SW 1271 (cell line): ENCODE measurements at places on chromosomes 11 and 22.

DNA sequence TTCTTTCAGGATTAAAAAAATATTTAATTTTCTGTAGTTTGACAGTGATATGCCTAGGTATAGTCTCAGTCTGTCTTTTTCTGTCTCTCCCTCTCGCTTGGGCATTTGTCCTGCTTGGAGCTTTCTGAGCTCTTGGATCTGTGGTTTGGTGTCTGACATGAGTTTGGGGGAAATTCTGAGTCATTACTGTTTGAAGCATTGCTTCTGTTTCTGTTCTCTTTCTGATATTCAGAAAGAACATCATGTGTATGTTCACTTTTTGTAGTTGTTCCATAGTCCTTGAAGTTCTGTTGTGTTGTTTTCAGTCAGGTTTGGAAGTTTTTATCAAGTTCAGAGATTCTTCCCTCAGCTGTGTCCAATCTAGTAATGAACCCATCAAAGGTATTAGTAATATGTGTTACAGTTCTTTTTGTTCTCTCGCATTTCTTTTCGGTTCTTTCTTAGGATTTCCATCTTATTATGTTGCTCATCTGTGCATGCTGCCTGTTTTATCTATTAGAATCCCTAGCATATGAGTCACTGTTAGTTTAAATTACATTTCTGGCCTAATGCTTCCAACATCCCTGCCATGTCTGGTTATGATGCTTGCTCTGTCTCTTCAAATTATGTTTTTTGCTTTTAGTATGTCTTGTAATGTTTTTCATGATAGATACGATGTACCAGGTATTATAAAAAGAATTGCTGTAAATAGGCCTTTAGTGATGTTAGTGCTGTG is 48.4 kb downstream of the DDX10 start:
- no peak for DNase-seq

DNA sequence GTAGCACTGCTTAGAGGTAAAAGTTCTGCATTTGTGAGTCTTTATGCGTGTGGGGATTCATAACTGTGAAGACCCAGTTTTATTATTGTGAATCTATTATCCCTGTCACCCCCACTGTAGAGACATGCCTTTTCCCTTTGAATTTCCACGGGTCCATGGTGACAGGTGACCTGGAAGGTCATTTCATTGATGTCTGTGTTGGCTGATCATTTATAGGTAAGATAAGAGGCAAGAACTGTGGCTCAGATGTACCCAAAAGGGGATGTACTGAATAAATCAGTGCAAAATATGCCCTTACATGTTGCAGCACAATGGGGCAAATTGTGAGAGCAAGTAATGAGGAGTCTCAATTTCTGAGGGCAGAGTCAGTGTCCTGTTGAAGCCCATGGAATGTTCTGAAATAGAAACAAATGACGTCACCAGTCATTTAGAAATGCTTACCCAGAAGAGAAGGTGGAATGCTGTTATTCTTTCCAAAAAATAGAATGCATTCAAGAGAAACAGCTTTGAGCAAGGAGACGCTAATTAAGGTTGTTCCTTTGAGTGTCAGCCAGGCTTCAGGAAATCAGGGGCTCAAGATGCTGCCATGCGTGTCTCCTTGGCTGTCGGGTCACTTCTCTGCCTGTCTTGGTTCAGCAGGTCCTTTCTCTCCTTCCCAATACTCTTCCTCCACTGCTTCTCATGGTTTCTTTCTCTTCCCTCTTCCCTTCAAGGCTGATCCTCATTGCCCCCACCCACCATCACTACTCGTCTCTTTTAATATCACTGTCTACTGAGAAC is 118.7 kb upstream of the E2F8 start:
- no peak for DNase-seq

- no peak for DNase-seq
Observed at GRCh38 chr11:78196661-78197091, 8.0 kb downstream of the USP35 start.

GRCh38 chr22:41998361-41999261 is at the start of gene WBP2NL:
TSS of gene WBP2NL (plus strand) at chr22:41998788. CDS start at chr22:41998819, 31 bp downstream.
- no peak for DNase-seq

DNA sequence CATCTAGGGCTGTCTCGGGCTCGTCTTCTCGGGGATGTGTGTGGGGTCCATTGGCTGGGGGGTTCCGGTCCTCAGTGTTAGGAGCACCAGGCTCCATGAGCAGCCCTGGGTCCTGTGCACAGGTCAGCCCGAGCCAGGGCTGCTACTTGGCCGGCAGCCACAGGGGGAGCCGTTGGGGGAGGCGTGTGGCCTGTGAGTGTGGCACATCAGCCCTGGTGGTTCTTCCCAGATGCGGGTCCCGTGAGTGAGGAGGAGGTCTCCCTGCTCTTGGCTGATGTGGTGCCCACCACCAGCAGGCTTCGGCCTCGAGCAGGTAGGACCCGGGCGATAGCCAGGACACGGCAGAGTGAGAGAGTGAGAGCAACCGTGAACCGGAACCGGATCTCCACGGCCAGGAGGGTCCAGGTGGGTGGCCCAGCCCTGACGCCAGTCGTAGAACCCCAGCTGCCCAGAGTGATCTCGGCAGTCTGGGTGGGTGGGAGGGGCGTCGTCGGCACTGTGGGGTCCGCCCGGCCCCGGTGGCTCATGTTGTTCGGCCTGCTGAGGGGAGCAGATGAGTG is 18.5 kb downstream of the IRF7 start:
- DNase-seq, result no peak

DNA sequence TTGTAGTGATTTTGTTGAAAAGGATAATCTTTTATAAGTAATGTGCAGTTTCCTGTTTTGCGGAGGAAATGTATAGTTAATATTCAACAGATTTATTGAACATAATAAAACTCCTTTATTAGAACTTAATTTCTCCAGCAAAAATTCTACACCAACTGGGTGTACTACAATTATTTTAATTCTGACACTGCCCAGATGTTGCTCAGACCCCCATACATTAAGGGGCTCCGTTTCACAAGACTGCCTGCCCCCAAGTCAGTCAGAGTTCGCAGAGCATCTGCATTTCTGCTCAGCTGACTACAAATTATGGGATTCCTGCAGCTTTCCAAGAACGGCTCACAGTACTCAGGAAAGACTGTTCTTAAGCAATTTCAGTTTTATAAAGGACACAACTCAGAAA is 6.2 kb downstream of the CEP57 start:
- DNase-seq, result no peak

DNA sequence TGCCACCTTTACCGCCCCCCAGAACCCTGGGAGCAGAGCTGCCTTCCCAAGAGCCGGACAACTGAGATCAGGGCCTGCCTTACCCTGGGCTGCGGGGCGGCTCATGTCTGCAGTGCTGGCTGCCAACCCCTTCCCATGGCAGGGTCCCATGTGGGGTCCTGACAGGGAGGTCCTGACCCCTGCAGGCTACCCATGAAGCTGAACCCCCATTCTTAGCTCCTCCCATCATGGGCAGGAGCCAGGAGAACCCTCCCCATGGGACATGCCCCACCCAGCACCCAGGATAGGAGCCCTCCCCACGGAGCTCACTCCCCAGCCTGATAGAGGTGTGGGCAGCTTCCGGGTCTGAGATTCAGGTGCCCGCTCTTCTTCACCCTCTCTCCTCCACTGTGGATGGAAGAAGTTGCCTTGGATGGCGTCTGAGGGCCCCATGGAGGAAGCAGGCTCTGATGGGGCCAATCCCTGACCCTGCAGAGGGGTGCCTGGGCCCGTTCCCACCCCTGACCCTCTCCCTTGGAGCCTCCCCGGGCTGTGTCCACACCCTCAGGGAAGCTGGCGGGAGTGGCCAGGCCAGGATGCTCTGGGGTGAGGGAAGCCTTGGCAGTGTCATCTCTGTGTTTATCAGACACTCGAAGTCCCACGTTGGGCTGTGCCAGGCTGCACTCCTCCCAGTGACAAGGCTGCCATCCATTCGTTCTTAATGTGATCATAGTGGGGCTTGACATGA is 1508.2 kb downstream of the BRD1 start:
- no peak for DNase-seq

DNA sequence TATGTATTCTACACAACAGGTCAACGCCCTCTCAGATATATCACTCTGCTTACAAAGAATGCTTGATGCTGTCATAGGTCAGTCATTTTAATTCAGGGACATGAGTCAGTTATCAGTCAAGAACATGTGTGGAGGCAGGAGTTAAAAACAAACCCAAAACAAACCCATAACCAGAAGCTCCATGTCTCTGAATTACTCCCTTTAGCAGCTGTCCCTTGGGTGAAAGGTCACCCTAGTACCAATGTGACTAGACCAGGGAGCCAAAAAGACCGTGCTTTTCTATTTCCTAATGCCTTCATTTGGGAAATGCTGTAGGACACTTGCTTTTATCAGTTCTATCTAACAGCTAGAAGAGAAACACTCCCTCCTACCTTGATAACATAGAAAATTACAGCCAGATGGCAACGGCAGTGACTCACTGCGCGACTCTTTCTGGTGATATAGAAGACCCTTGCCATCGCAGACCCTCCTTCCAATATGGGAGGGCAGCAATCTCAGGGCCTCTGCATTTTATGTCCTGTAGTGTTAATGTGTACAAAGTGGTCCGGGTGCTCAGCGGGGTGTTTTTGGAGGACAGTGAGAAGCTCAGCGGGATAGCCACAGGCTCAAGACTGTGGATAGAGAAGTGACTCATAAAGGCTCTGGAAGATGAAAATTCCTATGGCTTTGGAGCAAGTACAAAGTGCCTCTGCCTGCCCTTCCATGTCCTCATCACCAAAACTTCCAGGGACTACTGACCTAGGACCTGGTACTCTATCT is 24.8 kb downstream of the APOL5 start:
- DNase-seq, result peak; percentile 69

GRCh38 chr22:28920757-28921584 is 37.6 kb downstream of the ZNRF3 start:
- DNase-seq, result no peak

GRCh38 chr11:82989628-82990404 is 81.9 kb downstream of the RAB30 start:
- no peak for DNase-seq

GRCh38 chr11:36091256-36091811 is 147.5 kb downstream of the LDLRAD3 start:
- DNase-seq, result no peak

GRCh38 chr22:25318081-25318823 is 98.8 kb downstream of the CRYBB2 start:
- no peak for DNase-seq

DNA sequence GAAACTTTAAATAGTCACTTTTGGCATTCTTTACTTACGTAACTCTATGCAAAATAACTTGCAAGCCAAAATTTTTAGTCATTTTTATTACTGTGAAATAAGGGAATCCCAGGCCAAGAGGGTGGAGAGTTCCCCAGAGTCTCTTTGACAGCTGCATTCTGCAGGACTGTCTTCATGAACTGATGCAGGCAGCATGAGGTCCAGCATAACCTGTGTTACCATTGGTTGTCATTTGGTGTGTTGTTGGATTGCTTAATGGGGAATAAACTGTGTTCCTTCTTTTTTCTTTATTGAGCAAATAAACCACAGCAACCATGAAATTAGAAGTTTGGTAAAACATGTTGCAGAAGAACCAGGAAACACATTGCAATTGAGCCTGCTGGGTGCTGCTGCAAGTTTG is 24.6 kb downstream of the MMP27 start:
- DNase-seq, result no peak

GRCh38 chr11:830295-831117 is 2.2 kb upstream of the CD151 start:
- DNase-seq, result no peak

GRCh38 chr11:119483881-119484371 is 61.0 kb upstream of the THY1 start:
- no peak for DNase-seq

GRCh38 chr22:28903080-28903479 is 19.7 kb downstream of the ZNRF3 start:
- DNase-seq, result no peak

- DNase-seq, result no peak
Observed at GRCh38 chr22:50705219-50705691, 32.6 kb downstream of the SHANK3 start.

DNA sequence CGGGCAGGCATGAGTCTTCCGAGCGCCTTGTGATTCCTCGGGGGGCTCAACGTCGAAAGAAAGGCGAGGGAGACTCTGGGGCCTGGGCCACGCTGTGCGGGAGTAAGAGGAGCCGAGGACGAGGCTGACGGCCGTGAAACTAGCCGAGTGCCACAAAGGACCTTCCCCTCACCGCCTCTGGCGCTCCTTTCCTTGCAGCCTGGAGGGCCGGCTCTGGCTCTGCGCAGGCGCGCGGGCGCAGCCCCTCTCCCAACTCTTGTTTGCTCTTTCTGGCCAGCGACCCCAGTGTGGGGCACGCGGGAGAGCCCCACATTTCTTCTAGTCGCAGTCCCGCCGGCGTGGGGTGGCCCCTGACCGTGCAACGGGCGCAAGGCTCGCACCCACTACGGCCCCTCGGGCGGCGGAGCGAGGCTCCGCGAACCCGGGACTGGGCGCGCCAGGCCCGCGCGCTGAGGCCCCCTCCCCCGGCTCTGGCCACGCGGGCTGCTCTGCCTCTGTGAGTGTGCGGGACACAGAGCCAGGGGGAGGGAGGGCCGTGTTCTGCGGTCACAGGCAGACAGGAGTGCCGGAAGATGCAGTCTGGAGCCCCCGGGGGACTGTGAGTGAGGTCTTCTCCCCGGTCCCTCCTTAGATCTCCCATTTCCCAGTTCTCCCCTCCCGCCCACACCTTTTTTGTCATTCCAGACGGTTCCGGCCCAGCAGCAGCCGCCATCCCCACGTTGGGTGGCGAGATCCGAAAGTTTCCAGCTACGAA is 1.0 kb upstream of the TOB2 start:
- DNase-seq, result peak; percentile 28

GRCh38 chr22:40592352-40593113 is 44.0 kb downstream of the MRTFA start:
- DNase-seq, result no peak

- no peak for DNase-seq
Observed at GRCh38 chr11:17298302-17298701, 21.8 kb downstream of the NUCB2 start.

DNA sequence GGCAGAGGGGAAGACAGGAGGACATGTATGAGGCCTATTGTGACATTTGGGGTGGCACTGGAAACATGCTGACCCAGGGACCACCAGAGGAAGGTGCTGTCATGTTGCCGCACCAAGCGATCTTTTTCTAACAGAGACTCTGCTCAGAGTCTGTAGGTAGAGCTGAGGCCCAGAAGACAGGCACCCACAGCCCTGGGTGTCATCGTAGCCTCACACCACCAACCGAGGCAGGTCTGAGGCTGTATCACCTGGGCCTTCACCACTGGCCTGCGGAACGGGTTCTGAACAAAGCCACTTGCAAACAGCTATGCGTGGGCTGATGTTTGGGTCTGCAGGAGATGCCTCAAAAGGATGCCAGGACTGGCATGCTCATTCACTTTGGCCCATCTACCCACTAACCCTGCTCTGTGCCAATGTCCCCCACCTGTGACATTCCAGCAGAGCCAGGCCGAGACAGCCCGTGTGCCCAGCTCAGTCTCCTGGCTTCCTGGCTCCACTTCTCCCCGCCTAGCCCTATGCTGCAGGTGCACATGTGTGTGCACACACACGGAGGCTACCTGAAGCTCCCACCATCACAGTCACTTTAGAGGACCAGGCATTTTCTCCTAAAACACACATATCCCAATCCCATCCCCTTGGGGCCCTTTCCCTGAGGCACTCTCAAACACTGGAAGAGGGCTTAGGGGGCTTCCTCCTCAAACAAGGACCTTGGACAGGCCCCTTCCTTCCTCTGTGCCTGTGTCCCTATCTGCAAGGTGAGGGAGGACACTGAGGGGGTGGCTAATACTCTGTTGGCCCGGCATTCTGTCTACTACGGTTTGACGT is 3.6 kb downstream of the TRIM29 start:
- no peak for DNase-seq

GRCh38 chr22:48984639-48985038 is 843.0 kb downstream of the BRD1 start:
- DNase-seq, result no peak
